ENCODE measurements at places on chromosomes 2 and 18.

- no peak for DNase-seq
Measured at GRCh38 chr2:55364189-55365055, 55.2 kb downstream of the CCDC88A start.

DNA sequence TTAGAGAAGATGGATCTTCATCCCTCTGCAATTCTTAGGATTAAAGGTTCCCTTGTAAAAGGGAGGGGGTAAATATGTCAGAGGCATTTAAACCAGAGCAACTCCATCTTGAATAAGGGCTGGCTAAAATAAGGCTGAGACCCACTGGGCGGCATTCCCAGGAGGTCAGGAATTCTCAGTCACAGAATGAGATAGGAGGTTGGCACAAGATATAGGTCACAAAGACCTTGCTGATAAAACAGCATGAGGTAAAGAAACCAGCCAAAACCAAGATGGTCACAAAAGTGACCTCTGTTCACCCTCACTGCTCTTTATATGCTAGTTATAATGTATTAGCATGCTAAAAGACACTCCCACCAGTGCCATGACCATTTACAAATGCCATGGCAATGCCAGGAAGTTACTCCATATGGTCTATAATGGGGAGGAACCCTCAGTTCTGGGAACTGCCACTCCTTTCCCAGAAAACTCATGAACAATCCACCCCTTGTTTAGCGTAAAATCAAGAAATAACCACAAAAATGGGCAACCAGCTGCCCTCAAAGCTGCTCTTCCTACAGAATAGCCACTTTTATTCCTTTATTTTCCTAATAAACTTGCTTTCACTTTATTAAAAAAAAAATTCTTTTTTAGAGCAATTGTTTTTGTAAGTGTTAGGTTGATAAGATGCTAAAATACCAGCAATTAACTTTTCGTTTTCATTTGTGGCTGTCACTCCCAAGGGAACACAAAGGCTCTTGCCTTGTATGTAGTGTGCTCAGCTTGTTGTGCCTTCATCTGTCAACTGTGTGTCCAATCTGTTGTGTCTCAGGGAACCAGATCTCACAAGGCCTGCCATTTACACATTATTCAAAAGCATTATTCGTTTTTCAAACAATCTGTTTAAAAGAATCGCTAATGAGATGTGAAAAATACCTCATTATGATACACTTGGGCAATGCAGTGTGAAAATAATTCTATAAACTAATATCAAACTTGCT, 205.2 kb upstream of the RGPD4 start:
- DNase-seq, result no peak

DNA sequence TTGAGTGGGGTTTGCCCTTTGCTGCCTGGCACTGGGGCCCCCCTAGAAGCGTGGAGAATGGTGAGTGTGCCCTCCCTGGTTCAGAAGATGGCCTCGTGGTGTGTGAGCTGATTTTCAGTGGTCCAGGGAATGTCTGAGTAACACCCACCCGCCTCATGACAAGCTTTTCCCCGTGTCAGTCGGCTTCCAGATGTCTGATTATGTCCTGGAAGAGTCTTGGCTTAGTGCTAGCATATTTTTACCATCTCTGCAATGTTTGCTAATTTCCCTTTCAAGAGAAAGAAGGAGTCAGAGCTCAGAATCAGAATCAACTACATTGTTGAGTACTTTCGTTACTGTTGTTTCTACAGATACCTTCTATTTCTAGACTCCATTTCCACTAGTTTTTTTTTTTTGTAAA, 214.7 kb downstream of the SEPTIN10 start:
- no peak for DNase-seq

DNA sequence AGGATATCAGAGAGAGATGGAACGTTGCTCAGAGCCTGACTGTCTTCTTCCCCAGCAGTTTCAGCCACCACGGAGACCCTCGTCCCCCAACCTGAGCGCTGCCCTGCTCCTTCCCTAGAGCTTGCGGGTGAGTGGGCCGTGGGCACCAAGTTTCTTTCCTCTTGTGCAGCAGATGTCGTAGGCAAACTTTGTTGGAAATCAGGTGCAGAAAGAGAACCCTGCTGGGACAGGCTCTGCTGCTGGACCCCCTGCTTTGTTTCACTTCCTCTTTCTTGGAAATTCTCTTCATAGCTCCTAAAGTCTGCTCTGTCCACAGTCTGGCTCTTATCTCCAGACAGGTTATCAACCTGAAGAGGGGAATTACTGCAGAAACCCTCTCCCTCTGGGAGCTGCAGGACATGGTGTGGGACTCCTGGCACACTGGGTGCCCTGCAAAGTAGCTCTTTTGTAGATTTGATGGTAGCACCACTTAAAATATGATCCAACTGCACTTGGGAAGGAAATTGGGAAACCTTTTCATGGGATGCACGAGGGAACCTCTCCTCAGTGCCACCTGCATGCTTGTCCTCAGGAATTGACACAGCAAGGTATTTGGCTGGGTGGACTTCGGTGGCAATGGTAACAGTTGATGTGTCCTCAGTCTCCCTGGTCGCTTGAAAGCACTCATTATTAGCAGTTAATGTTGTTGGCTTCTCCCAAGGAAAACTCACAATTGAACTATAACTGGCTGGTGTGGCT, 92.2 kb downstream of the ALPK2 start:
- DNase-seq, result no peak

DNA sequence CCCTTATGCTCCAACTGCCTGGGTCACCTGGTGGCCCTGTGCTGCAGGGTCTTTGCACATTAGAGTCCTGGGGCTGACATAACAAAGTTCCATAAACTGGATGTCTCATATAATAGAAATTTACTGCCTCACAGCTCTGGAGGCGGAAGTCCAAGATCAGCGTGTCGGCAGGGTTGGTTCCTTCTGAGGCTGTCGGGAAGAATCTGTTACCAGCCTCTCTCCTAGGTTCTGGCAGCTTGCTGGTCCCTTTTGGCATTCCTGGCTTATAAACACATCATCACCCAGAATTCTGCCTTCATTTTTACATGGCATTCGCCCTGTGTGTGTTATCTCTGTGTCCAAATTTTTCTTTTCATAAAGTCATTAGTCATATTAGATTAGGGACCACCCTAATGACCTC, 170.5 kb downstream of the NDUFA10 start:
- DNase-seq, result no peak

DNA sequence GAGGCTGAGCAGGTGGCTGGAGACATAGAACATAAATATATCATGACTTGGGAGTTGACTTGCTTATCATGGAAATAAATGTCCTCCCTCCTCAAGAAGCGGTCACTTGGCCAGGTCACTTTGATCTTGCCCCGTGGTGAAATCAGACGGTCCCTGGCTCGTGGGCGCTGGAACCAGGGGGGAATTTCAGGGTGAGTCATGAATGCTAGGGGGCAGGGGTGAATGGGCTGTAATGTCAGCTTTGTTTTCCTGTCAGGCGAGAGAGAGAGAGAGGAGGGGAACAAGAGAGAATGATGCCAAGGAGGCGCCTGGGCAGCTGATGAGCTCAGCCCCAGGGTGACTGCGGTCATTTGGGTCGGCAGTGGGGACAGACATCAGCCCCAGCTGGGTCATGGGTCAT, 47.7 kb downstream of the RRM2 start:
- DNase-seq, result no peak

- DNase-seq, result no peak
Measured at GRCh38 chr2:222797871-222798270, 63.0 kb upstream of the ACSL3 start.

- no peak for DNase-seq
Measured at GRCh38 chr18:43031169-43031568, 84.3 kb downstream of the RIT2 start.

DNA sequence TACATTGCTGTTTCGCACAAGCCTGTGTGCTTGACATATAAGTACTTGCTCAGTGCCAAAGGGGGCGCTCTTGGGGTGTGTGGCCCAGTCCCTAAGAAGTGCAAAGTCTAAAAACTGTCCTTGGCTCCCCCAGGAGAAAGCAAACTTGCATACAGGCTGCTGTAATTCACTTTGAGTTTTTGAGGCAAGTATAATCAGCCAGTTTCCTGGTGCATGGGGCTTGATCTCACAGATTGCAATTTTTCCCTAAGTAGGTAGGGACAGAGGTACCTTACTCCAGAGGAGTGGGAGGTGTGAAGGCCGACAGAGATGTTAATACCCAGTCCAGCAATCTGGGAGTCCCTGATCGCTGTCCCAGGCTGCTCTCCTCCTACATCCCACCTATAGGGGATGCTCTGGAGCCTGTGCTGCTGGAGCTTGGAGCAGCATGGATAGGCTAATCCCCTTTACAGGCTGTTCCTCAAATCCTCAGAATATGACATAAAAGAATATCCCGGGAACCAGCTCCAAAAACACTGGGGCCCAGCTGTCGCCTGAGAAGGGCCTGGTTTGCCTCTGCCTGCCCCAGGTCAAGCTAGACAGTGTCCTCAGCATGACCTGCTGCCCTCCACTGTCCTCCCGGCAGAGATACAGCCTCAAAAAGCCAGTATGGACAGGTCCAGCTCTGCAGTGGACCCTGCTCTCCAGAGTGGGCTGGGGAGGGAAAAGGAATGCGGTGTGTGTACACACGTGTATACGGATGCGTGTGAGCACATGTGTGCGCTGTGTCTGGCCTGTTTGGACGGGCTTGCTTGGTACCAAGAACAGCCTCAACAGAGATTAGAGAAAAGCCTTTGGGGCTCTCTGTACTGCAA, 136.5 kb upstream of the HAAO start:
- DNase-seq, result no peak

DNA sequence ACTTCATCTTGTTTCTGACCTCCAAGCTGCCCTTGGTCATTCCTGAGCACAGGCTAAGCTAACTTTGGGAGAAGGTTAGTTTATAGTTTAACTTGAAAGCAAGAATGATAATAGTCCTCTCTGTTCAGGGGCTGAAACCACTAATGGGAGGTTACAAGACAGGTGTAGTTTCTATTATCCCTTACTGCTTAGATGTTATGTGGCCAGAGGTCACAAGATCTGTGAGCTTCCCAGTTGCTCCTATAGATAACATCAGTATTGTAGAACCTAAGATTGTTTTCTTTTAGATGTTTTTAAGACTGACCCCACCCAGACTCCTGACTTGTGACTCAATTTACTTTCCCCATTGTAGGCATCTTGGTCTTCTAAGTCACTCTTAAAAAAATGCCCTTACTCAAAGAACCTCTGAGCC, 94.8 kb upstream of the LPIN2 start:
- DNase-seq, result no peak

DNA sequence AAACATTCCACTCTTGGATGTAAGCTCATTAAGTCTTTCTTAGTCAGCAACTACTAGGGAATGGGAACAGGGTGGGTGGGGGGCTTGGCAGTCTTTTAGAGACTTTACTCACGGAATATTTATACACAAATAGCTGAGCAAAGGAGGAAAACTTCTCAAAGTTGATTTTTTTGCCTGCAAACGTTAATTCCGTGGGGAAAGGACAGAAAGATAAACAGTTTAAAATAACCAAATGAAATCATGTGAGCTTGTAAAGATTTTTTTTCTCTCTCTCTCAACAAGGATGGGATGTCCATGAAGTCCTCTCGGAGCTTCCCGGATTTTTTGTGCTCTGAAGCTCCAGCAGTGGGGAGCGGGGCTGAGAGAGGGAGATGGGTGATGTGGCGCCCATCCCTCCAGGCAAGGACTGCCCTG, 32.2 kb upstream of the MAT2A start:
- no peak for DNase-seq

DNA sequence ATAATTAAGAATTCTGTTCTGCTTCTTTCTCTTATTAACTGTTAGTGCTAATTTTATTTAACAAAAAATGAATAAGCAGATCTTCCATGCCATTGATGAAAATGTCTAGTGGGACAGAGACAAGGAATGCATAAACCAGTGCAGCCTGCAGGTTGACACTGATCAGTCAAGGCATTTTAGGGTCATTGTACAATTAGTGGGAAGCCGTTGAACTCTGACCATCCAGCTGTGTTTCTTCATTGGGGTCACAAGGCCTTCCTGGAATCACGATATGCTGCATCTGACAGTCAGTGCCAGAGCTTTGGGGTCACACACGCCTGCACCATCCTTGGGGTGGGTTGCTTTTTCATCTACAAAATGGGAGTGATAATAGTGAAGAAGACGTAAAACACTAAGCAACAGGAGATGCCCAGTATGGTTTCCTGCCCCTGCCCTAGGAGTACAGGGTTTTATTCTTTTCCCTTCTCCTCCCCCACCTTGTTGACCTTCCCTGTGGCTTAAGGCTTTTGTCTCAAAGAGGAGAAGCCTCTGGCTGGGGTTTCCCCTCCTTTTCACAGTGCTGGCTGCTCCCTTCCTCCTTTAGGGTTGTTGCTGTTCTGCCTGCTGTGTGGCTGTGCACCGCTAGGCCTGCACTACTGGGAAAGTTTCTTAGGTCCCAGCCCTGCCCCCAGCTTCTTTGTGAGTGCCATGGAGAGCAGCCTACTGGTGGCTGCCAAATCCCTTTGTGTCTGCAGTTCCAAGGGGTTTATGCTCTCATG, 245.6 kb downstream of the TPGS2 start:
- no peak for DNase-seq

- no peak for DNase-seq
Measured at GRCh38 chr2:173545364-173545763, 190.7 kb downstream of the CDCA7 start.

DNA sequence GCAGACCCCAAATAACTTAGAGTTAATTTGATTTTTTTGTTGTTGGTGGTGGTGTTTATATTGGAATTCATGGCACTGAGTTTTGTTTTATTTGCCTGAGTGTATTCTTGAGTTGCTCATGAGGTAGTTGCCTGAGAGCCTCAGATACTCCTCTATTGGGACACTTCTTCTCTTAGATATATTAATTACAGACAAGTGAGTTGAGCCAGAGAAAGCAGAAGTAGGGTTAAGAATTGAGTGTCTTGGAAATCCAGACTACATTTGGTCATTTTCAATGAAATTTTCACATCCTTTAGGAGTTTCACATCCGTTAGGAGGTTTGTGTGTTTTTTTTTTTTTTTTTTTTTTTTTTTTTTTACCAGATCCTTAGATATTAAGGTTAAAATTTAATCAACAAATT, 29.0 kb downstream of the FMNL2 start:
- DNase-seq, result no peak

DNA sequence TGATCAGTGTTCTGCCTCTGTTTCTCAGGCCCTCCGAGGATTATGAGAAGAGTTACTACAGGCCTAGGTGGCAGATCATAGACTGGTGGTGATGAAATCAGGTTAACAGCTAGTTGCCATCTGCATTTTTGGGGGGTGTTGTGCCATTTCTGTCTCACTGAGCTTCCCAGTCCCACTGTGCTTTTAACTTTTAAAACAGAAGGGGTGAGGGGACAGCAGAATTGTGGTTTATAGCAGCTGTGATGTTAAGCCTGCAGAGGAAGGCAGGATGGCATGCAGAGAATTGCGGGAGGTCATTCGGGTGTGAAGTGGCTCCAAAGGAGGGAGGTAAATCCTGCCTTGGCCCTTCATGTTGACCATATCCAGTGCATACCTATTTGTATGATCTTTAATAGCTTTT, 5.0 kb downstream of the CAB39 start:
- DNase-seq, result no peak

All from activated gamma-delta T cell treated with anti-CD3 and anti-CD28 coated beads, Interleukin-2, amount 50 U/mL, for 16 hours (primary cell).